ENCODE measurements at places on chromosomes 5 and 9.

DNA sequence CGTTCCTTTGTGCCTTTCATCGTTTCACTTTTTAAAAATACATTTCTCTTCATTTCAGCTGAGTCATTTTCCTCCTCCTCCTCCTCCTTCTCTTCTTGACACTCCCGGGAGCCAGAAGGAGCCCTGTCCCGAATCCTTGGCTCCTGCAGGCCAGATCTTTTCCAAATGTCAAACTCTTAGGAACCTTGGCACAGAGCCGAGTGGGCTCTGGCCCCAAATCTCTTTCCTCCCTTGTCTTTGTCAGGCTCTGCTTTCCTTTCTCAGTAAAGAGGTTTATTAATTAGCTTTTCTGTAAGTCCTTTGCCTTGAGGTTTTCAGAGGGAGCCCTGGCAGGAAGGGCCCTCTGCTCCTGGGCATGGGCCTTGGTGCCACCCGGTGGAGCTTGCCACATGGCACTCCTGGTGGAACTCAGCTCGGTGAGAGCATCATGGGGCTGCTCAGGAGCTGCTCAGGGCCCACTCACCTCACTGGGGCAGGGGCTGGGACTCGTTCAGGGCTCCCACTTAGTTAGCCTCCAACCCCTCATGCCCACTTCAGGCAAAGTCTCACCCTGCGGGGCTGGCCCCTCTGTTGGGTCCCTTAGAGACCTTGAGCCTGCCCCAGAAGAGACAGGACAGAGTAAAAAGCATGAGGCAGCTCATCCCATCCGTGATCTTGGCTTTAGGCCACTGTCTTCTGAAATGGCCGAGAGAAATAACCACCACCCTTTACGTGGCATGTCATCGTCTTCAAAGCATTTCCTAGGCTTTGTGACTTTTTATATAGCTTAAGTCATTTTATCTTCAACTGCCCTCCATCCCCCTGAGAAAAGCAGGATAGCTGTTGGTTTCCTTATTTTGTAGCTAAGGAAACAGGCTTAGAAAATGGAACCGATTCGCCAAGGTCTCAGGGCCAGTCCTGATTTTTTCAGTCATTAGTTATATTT, 17.1 kb downstream of the STC2 start:
- peak; percentile 65 for DNase-seq
- H3K36me3 ChIP-seq: no peaks in the 10 kb centered on the region

DNA sequence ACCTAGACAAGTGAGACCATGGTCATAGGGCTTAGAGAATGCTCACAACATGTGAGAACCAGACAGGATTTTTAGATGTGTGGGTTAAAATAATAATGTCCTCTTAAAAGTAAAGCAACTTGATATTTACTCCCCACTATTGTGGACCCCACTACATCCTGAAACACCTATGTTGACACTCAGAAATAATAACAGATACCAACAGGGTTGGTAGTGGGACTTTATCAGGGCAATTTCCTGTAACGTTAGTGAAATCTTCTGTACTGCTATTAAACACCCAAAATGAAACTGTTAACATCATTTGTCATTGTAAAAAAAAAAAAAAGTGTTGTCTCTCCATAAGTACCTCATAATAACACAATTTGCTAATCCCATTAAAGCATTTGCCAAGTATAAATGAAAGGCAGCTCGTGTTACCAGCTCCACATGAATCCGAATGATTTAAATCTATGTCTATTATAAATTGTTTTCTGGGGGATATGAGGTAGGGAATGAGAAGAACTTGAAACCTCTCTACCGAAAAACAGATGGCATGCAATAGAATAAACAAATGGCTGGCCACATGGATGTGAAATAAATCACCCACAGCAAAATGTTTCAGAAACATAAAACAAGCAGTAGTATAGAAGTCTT, 285.9 kb downstream of the ARHGEF28 start:
- H3K4me1 ChIP-seq: no peaks in the 10 kb centered on the region
- no peak overlapping the region for H3K27ac ChIP-seq
- H3K4me3 ChIP-seq: no peak overlapping the region

DNA sequence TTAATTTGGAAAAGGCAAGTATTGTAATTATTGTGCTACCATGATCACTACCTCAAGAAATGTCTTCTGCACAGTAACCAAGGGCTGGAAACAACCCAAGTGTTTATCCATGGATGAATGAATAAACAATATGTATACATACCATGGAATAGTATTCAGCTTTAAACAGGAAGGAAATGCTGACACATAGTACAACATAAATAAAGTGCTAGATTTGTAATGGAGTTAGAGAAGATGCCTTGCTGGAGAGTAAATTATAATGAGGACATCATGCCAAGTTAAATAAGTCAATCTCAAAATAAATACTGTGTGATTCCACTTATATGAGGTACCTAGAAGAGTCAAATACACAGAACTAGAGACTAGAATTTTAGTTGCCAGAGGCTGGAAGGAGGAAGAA, 160.0 kb downstream of the CCDC192 start:
- no peaks in the 10 kb centered on the region for H3K36me3 ChIP-seq
- no peaks in the 10 kb centered on the region for H3K27me3 ChIP-seq
- no peak overlapping the region for H3K4me3 ChIP-seq
- H3K4me1 ChIP-seq: no peaks in the 10 kb centered on the region
- H3K27ac ChIP-seq: no peak overlapping the region

GRCh38 chr5:60522292-60522905, 177.6 kb downstream of the DEPDC1B start:
- H3K36me3 ChIP-seq: no peaks in the 10 kb centered on the region
- DNase-seq: no peak
- no peak overlapping the region for H3K27ac ChIP-seq
- H3K4me1 ChIP-seq: peaks cover 5% of the 10 kb centered on the region
- no peaks in the 10 kb centered on the region for H3K27me3 ChIP-seq

GRCh38 chr5:568061-568781, 43.9 kb upstream of the CEP72 start:
- no peaks in the 10 kb centered on the region for H3K36me3 ChIP-seq
- H3K4me1 ChIP-seq: no peaks in the 10 kb centered on the region
- DNase-seq: no peak
- no peaks in the 10 kb centered on the region for H3K27me3 ChIP-seq
- H3K4me3 ChIP-seq: no peak overlapping the region
- no peak overlapping the region for H3K27ac ChIP-seq

GRCh38 chr5:26805076-26805475, 233.3 kb downstream of the CDH9 start:
- H3K4me3 ChIP-seq: no peak overlapping the region
- no peaks in the 10 kb centered on the region for H3K4me1 ChIP-seq
- H3K27ac ChIP-seq: no peak overlapping the region
- DNase-seq: no peak

DNA sequence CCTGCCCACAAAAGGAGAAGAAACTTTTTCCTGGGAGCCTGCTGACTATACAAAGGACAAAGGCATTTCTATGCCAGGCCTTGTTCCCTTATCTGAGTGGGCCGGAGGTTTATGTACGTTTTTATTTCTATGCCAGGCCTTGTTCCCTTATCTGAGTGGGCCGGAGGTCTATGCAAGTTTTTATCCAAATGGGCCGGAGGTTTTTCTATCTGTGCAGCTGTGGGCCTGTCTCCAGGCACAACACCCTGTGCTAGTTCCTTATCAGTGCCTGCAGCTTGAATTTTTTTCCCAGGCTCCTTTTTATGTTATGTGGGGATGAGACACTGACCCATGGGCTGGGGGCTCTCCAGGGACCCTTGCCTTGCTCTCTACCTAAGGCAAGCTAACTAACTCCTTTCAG, 5.5 kb downstream of the SLC25A2 start:
- no peak overlapping the region for H3K4me3 ChIP-seq
- H3K27ac ChIP-seq: no peak overlapping the region
- no peaks in the 10 kb centered on the region for H3K27me3 ChIP-seq

GRCh38 chr9:95415158-95415557, 97.6 kb upstream of the FANCC start:
- DNase-seq: no peak
- H3K4me3 ChIP-seq: no peak overlapping the region
- H3K27ac ChIP-seq: no peak overlapping the region
- no peaks in the 10 kb centered on the region for H3K4me1 ChIP-seq

- H3K27me3 ChIP-seq: no peaks in the 10 kb centered on the region
- H3K4me3 ChIP-seq: no peak overlapping the region
- DNase-seq: no peak
- H3K4me1 ChIP-seq: no peaks in the 10 kb centered on the region
- no peak overlapping the region for H3K27ac ChIP-seq
These were observed 45.9 kb downstream of the EHMT1 start for GRCh38 chr9:137664676-137665075.

GRCh38 chr5:148585988-148586387, 68.3 kb downstream of the HTR4 start:
- no peak overlapping the region for H3K4me3 ChIP-seq
- H3K27me3 ChIP-seq: no peaks in the 10 kb centered on the region
- H3K36me3 ChIP-seq: no peaks in the 10 kb centered on the region
- no peaks in the 10 kb centered on the region for H3K4me1 ChIP-seq
- no peak overlapping the region for H3K27ac ChIP-seq

- no peak for DNase-seq
- H3K4me3 ChIP-seq: no peak overlapping the region
- H3K27me3 ChIP-seq: no peaks in the 10 kb centered on the region
- H3K27ac ChIP-seq: no peak overlapping the region
- no peaks in the 10 kb centered on the region for H3K36me3 ChIP-seq
These were observed 24.0 kb upstream of the MAP3K1 start for GRCh38 chr5:56791396-56791795.

GRCh38 chr5:178453224-178453623, 137.0 kb downstream of the COL23A1 start:
- no peak for DNase-seq
- no peak overlapping the region for H3K4me3 ChIP-seq
- no peak overlapping the region for H3K27ac ChIP-seq
- H3K4me1 ChIP-seq: no peaks in the 10 kb centered on the region
